ENCODE measurements at places on chromosomes 1 and 21.

- no peak for DNase-seq
These were observed 111.4 kb downstream of the CSMD2 start for GRCh38 chr1:34053660-34054059.

DNA sequence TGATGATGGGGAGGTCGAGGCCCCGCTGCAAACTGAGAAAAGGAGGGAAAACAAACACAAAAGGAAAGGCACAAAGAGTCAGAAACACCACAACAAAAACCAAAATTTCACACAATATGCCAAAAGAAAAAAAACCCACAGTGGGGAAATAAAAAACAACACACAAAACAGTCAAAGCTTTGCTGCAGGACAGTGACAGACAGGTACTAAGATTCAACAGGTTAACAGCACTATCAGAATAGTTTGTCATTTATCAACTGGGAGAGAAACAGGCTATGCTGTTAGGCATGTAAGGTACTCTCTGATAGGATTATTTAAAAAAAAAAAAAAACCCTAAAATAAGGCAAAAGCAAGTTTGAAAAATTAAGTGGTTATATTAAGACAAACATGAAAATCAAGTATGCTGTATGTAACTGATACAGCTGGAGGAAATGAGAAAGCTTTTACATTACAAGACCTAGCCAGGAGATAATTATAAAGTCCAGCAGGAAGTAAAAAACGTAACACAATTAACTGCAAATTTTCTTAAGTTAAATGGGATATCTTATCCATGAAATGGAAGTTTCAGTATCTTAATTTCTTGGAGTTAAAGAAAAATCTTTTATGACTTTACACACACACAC, 179.0 kb downstream of the EIF4G3 start:
- no peak for DNase-seq

DNA sequence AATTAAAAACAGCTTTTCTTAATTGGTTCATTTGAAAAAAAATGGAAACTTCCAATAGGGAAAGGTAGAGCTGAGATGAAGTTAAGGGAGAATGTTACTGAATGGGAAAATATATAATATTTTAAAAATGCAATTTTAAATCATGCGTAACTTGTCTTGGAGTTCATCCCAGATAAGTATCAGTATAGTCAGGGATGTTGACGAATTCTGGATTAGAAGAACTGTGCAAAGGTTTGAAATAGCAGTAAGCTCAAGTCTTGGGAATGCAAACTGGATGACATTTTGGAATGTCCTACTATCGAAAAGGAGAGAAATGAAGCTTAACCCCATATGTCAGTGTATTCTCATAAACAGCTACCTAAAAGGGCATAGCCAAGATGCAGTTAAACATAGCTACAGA, 4.0 kb upstream of the ST6GALNAC3 start:
- DNase-seq: no peak

DNA sequence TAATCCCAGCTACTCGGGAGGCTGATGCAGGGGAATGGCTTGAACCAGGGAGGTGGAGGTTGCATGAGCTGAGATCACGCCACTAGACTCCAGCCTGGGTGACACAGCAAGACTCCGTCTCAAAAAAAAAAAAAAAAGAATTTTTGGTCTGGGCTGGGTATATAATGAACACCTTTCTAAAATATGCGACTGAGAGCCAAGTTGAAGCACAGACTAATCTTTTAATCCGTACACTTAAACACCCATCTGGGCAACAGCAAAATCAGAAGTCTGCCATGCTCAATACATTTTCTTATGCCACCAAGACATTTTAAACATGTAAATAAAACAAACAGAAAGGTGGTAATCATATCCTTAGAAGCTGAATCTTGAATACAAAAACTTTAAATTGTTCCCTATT, 31.6 kb upstream of the ABCB10 start:
- peak; percentile 11 for DNase-seq

DNA sequence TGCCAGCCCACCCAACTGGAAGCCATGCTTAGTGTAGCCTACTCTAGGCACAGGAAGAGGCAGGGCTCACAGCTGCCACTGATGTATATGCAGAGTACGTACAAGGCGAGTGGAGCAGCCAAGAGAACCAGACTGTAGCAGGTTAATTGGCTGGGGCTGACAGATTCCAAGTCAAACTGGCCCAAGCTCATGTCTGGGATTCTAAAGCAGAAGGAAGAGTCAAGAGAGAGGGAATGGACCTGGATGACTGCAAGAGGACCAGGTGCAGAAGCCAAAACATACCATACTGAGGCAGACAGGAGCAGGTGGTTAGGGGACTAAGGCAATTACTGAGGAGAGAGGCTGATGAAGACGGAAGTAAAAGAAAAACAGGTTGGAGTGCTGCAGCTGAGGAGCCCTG, 51.3 kb upstream of the LRRN2 start:
- no peak for DNase-seq

- no peak for DNase-seq
These were observed 24.7 kb upstream of the GUCA2B start for GRCh38 chr1:42128499-42128898.

GRCh38 chr1:147821883-147822282, 61.5 kb upstream of the GJA5 start:
- peak; percentile 27 for DNase-seq

- peak; percentile 60 for DNase-seq
These were observed 12.2 kb upstream of the VN1R5 start for GRCh38 chr1:247243524-247244137.

DNA sequence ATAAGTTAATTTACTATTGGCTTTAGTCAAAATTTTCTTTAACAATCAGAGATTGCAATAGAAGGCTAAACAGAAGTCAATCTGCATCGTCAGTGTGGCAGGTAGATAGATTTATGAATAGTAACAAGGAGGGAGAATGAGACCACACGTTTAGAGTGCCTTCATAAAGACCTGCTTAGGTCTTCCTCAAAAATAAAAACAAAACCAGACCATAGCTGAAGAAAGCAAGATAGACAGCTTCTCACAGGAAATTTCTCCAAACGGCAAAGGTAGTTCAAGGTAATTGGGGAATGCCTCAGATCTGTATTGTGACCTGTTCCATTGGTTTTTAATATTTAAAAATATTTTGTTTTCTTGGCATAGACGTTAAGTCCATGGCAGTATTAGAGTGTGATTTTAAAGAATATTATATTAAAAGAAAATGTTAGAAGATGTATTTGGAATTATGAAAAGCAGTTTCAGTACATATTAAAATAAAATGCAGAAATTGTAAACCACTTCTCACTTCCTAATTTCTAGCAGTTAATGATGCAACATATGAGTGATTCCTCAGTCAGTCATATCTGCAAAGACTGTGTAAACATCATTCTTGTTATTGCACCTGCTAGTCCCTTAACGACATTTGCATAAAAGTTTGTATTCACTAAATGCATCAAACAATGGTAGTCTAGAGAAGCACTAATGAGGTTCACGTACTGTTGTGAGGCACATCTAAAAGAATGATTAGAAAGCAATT, 278.0 kb downstream of the HLX start:
- DNase-seq: no peak

DNA sequence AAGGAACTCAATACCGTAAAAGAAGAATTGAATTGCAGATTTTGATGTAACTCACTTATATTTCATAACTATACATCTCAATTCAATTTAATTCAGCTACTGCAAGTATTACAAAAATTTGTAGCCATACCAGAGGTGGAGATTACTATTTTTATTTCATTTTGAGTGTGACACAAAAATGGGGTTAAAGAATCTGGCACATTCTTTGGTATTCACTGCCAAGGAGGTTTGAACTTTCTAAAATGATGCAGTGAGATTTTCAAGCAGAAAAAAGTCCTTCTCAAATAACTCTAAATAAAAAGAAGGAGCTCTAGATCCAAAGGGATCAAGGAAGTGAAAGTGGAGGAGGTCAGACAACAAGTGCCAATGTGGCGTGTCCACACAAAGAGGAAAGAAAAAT, 569.0 kb downstream of the DPYD start:
- no peak for DNase-seq

DNA sequence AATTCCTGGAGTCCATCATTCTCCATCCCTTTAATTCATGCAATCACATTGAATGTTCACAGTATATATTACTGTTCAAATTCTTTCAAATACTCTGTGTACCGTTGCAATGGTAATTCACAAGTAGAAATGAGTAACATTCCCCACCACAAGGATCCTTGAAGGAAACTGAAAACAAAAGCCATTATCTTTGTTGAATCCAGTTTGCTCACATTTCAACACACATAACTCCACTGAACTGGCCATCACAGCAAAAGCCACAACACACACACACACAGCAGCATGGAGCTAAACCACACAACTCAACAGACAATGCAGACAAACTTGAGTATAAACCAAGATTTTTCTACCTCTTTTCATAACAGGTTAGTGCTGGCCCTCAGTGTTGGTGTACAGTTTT, 188.3 kb upstream of the GREM2 start:
- no peak for DNase-seq

- no peak for DNase-seq
These were observed 52.5 kb downstream of the CDC14A start for GRCh38 chr1:100404821-100405220.

DNA sequence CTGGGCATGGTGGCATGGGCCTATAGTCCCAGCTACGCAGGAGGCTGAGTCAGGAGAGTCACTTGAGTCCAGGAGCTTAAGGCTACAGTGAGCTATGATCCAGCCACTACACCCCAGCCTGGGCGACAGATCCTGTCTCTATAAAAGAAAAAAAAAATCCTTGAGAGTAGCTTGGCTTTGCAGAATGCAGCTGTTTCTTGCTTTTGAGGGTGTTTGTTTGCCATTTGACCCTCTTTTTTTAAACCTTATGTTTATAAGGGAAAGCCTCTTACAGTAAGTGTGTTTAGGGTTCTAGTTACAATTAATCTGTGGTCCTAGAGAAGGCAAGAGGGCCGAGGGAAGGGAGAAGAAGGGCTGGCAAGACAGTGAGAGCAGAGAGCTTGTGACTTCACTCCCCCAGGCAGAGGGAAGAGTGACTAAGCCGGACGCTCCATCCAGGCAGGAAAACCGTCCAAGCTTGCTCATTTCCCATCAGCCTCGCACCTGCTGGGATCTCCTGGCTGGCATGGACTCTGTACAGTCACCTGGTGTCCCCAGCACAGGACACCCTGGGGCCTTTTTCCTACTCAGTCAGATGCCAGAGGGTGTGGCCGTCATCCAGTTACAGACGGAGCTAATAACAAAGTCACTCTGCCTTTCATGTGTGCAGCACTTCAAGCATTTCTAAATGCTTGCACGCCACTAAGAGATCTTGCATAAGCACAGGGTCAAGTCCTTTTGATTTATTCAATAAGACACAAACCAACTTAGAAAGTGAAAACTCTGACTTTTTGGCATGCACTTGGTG, 55.5 kb upstream of the PSEN2 start:
- DNase-seq: peak; percentile 60

- no peak for DNase-seq
These were observed 3.7 kb downstream of the NES start for GRCh38 chr1:156673387-156674121.

GRCh38 chr1:9019896-9020295, 6.3 kb downstream of the SLC2A7 start:
- DNase-seq: no peak

DNA sequence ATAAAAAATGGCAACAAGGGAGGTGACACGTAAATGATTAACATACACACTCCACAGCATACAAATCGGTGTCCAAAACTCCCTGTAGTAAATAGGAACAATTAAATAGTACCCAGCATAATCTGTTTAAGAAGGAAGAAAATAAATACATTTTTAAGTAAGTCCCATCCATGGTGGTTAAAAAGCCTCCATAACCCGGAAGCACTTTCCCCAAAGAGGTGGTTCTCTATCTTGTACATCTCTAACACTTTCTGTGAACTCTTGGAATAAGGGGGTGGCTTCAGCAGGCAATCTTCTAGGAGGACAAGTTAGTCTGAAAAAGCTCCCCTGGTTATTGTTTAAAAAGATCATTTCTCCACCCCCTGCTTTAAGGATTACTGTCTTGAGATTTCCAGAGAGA, 76.9 kb downstream of the PTPN14 start:
- no peak for DNase-seq

- DNase-seq: no peak
These were observed 7.1 kb downstream of the MEX3A start for GRCh38 chr1:156075162-156075561.

- no peak for DNase-seq
These were observed 81.4 kb downstream of the CYYR1 start for GRCh38 chr21:26491663-26492062.

DNA sequence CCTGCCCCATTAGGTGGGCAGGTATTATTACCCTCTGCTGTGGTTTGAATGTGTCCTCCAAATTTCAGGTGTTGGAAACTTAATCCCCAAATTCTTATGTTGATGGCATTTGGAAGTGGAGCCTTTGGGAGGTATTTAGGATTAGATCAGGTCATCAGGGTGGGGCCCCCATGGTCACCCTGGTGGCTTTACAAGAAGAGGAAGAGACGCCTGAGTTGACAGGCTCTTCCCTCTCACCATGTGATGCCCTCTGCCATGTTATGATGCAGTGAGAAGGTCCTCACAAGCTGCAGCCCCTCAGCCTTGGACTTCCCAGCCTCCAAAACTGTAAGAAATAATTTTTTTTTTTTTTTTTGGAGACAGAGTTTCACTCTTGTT, 8.8 kb upstream of the THEMIS2 start:
- DNase-seq: no peak

DNA sequence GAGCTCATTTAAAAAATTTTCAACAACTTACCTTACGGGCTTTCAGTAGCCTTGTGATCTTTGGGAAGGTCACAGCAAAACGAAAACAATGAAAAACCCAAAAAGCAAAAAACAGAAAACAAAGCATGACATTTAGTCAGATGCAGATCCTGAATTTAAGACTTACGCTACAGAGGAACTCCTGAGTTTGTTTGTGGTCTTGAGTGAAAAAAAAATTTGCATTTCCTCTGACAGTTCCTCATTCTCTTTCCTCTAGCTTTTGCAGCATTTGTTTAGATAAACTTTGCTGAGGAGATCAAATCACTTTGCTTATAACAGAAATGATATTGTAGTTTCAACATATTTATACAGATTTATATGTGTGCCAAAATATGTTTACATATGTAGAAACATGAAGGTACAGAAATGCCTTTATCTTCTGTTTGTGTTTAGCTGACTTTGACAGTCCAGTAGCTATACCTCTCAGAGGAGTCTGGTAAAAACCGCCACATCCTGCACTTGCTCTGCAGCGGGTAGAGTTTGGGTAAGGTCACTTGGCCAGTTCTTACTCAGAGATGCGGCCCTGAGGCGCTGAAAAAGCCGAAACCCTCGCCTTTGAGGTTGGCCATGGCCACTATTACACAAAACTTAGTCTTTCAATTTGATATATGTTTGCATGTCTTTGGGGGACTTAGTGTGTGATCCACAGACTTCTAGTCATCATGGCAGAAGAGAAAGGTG, 142.5 kb downstream of the TNR start:
- DNase-seq: no peak

- DNase-seq: no peak
These were observed 273.2 kb downstream of the NPHP4 start for GRCh38 chr1:5718831-5719632.

DNA sequence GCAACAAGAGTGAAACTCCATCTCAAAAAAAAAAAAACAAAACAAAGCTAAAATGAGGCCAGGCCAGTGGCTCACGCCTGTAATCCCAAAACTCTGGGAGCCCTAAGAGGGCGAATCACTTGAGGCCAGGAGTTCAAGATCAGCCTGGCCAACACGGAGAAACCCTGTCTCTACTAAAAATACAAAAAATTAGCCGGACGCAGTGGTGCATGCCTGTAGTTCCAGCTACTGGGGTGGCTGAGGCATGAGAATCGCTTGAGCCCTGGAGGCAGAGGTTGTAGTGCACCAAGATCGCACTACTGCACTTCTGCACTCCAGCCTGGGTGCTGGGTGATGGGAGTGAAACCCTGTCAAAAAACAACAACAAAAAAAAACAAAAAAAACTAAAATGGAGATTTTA, 191.2 kb upstream of the SGIP1 start:
- no peak for DNase-seq

Data from retinal pigment epithelial cell (primary cell).